ENCODE measurements at places on chromosomes 1 and 21.

GRCh38 chr1:33443080-33443704, 12.3 kb upstream of the PHC2 start:
- no peaks in the 10 kb centered on the region for H3K36me3 ChIP-seq
- no peak overlapping the region for H3K27ac ChIP-seq
- no peak overlapping the region for H3K4me3 ChIP-seq
- peaks cover 13% of the 10 kb centered on the region for H3K4me1 ChIP-seq
- H3K27me3 ChIP-seq = no peaks in the 10 kb centered on the region

DNA sequence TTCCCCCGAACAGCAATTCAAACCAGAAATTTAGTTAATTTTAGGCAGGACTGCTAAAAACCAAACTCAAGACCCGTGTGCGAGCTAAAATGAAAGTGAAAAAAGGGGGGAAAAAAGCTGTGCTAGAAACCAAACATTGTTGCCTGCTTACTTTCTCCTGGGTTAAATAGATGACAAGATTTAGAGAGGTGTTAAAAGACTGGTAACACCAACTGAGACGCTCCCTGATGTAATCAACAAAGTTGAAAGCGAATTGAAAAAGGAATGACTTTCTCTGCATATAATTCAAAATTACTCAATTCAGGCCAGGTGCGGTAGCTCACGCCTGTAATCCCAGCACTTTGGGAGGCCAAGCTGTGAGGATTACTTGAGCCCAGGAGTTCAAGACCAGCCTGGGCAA, 6.8 kb downstream of the CDCA8 start:
- no peaks in the 10 kb centered on the region for H3K4me1 ChIP-seq
- no peak overlapping the region for H3K4me3 ChIP-seq
- peaks cover 50% of the 10 kb centered on the region for H3K36me3 ChIP-seq

DNA sequence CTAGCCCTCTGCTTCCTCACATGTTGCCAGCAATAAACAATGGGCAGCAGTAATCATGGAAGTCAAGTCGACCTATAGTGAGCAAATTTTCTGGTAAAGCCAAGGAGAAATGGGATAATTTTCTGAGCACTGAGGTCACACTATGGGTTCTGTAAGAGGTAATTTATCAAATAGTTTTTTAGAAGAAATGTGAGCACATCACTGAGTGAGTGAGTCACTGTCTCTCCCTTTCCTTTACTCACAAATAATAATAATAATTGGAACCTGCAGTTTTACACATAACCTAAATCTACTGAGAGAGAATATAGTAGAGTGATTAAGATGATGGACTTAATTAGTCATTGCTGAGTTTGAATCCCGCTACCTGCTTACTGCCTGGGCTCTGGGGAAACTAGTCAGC, 23.6 kb downstream of the SLC35F3 start:
- DNase-seq = peak; percentile 20
- H3K27me3 ChIP-seq = no peaks in the 10 kb centered on the region
- H3K36me3 ChIP-seq = no peaks in the 10 kb centered on the region

DNA sequence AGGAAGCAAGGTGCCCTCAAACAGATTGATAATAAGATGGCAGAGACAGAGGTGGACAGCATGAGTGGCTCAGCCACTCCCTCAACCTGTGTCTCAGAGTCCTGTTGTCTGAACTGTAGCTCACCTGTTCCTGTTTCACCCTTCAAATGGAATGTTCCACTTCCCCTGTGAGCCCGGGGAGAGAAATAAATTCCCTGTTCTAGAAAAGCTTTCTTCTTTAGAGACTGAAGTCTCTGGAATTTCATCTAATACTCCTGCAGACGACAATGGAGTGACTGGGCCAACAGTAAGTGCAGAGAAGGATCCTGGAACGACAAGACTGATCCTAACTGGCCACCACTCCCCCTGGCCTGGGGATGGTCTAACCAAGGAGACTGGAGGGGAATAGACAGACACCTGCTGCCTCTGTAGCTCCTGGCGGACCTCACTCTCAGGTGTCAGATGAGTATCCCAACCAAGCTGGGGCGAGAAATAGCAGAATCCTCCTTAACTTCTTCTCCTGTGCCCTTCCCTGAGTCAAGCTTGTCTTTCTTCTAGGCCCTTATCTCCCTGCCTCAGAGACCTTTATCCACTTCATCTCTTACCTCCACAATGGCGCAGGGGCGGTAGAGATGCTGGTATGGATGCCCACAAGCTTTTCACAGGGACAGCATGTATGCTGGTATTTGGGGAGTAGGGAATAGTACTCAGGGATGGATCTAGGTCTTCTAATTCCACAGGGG, 45.4 kb downstream of the PLEKHA6 start:
- no peak overlapping the region for H3K27ac ChIP-seq
- H3K4me1 ChIP-seq = peaks cover 5% of the 10 kb centered on the region
- no peaks in the 10 kb centered on the region for H3K36me3 ChIP-seq
- DNase-seq = no peak

- no peak overlapping the region for H3K4me3 ChIP-seq
- peaks cover 17% of the 10 kb centered on the region for H3K4me1 ChIP-seq
- H3K27me3 ChIP-seq = no peaks in the 10 kb centered on the region
These were observed 284.6 kb upstream of the DPYD start for GRCh38 chr1:98205291-98206017.

All from astrocyte (in vitro differentiated cells and primary cell).